ENCODE measurements at places on chromosomes 1 and 21. TPM values are rescaled to one million over a fixed set of nuclear protein-coding genes. Genes with fewer than 3 reads are reported as not detected.

- peaks cover 50% of the 10 kb centered on the region for H3K36me3 ChIP-seq
- DNase-seq: no peak
Observed at GRCh38 chr1:27410709-27411108, 18.3 kb downstream of the GPR3 start.

Gene CLCNKA
- not detected for total RNA-seq

Gene UBASH3A
- total RNA-seq: 75.3 TPM

Gene TNNI3K
- not detected for total RNA-seq

Gene GRIK1
- not detected for total RNA-seq

DNA sequence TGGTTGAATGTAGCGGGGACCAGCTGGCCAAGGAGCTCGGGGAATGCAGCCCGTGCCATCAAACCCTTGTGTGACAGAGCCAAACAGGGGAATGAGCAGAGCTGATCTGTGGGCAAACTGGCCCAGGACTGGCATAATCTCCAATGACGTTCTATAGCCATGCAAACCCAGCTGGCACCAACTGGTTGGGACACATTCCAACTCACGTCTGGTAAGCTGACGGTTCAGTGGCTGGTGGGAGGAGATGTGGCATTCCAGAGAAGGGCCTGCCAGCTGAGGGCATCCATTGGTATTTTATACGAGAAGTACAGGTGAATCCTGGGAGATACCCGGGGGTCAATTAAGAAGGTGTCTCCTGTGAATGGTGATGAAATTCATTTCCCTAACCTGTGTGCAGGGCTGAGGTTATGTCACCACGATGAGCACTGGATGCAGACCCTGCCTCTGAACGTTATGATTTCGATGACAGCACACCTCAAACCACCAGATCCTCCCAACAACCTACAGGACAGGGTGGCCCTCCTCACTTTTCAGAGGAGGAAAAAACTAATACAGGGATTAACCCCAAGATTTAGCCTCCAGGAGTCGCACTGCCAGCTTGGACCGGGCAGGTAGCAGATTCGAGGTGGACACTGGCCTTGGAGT lies 39.0 kb upstream of the RUNX3 start:
- no peaks in the 10 kb centered on the region for H3K27me3 ChIP-seq
- H3K4me1 ChIP-seq: peaks cover 76% of the 10 kb centered on the region
- H3K36me3 ChIP-seq: peaks cover 18% of the 10 kb centered on the region
- H3K27ac ChIP-seq: peak overlapping the region; percentile 44

Gene PSRC1
- 19.6 TPM for total RNA-seq

Gene MR1
- total RNA-seq: 41.2 TPM

- peaks cover 13% of the 10 kb centered on the region for H3K4me1 ChIP-seq
- no peaks in the 10 kb centered on the region for H3K36me3 ChIP-seq
- H3K4me3 ChIP-seq: peak within 1 kb of the TSS; percentile 53
- peak; percentile 82 for DNase-seq
- H3K27ac ChIP-seq: no peak within 1 kb of the TSS
Observed at GRCh38 chr1:8317647-8318381, at the start of gene SLC45A1. Gene SLC45A1 (plus strand): TSS chr1:8318114. CDS start chr1:8324330, 6,216 bp downstream.

GRCh38 chr1:43874716-43875115 lies 58.9 kb upstream of the ARTN start:
- no peak overlapping the region for H3K27ac ChIP-seq
- no peak for DNase-seq
- no peaks in the 10 kb centered on the region for H3K4me1 ChIP-seq
- no peaks in the 10 kb centered on the region for H3K27me3 ChIP-seq

DNA sequence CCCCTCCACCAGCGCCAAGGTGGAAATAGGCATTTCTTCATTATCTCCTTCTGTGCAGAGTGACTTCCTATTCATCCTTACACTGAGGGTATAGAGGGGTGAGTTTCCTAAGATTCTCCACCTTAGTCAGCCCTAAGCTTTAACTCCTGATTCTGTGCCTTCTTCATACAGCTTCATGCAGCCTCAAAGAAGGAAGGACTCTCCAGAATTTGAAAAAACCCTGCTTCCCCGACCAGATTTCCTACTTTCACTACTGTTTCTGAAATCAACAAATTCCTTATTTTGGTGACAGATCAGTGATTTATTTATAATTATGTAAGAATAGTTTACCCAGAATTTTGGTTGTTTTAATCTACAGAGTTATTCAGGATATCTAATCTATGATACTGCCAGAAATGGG lies 28.6 kb downstream of the GFI1 start:
- no peaks in the 10 kb centered on the region for H3K27me3 ChIP-seq
- no peak overlapping the region for H3K4me3 ChIP-seq
- no peaks in the 10 kb centered on the region for H3K36me3 ChIP-seq
- no peak overlapping the region for H3K27ac ChIP-seq
- peaks cover 41% of the 10 kb centered on the region for H3K4me1 ChIP-seq

DNA sequence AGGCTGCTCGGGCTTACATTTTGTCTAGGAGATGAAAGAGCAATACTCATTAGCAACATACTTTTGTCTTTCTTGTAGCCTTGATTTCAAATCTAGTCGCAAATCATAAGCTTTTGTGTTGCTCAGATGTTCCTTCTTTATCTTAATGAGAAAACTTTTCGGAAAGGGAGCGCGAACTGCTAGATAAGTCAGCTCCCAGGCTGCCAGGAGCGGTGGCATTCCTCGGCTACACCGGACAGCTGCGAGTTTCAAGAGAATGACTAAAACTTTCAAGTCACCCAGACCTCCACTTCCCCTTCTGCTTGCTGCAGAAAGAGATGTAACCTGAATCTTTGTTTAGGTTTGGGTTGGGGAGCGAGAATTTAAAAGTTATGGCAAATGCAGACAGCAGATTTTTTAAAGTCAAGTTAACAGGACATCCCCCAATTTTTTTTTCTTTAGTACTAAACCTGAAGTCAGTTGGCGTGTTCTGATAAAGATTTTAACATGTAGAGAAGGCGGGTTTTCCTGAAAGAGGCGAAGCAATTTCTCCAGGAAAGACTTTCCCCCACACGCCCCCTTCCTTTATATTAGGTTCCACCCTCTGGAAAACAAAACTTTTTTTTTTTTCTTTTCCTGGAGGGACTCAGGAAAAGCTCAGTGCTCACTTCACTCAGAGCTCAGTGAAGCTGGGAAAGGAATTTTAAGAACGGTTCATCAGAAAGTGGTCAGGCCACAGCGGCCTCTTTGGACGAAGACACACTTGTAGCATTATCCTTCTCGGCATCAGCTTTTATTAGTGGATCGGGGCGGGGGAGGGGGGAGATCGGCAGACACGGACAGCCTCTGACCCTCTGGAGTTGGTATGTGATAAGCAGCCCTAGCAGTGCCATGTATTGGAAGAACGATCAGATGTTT lies at the start of gene LHX8:
Gene LHX8, plus strand, starts transcription at position 639 of the 897 bp plus-strand sequence. CDS start 2,227 bp downstream, outside the sequence.
- H3K4me1 ChIP-seq: peaks cover 11% of the 10 kb centered on the region
- peak within 1 kb of the TSS; percentile 65 for H3K27ac ChIP-seq
- peaks cover 91% of the 10 kb centered on the region for H3K27me3 ChIP-seq
- peak within 1 kb of the TSS; percentile 69 for H3K4me3 ChIP-seq
- H3K36me3 ChIP-seq: peaks cover 4% of the 10 kb centered on the region

Gene PYHIN1
- 59.4 TPM for total RNA-seq

DNA sequence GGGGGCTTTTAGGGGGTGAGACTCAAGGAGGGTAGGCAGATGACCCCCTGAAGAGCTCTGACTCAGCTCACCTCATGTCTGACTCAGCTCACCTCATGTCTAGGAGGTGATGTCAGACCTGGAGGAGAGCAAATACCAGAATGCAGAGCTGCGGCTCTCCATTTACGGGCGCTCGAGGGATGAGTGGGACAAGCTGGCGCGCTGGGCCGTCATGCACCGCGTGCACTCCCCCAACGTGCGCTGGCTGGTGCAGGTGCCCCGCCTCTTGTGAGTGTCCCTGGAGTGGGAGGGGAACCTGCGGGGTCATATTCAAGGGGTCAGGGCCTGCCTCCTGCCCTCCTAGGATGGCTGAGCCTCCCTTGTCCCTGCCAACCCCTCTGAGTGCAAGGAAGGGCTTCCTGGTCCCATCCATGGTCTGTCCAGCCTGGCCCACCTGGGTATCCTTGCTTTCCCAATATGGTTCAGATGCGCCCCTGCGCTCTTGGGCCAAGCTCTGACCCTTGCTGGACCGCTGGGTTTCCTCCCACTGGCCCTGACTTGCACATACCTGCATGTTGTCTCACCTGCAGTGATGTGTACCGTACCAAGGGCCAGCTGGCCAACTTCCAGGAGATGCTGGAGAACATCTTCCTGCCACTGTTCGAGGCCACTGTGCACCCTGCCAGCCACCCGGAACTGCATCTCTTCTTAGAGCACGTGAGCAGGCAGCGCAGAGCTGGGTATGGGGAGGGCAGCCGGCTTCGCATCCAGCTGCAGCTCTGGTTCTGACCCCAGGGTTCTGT lies 9.1 kb downstream of the AMPD2 start:
- H3K4me1 ChIP-seq: peaks cover 11% of the 10 kb centered on the region
- H3K27me3 ChIP-seq: no peaks in the 10 kb centered on the region
- no peak overlapping the region for H3K27ac ChIP-seq

Gene CR2
- total RNA-seq: not detected

All from activated CD8-positive, alpha-beta memory T cell treated with anti-CD3 and anti-CD28 coated beads, Interleukin-2, amount 10 ng/mL, durations not matched to agents 7 days and 5 days (primary cell).